NCI-H510A (cell line): ENCODE measurements at places on chromosomes 6 and 20.
A peak's percentile ranks its signal among the peaks of the same experiment; 100 is the strongest.

GRCh38 chr6:79551401-79551800, 14.2 kb upstream of the LCA5 start:
- DNase-seq, result no peak

DNA sequence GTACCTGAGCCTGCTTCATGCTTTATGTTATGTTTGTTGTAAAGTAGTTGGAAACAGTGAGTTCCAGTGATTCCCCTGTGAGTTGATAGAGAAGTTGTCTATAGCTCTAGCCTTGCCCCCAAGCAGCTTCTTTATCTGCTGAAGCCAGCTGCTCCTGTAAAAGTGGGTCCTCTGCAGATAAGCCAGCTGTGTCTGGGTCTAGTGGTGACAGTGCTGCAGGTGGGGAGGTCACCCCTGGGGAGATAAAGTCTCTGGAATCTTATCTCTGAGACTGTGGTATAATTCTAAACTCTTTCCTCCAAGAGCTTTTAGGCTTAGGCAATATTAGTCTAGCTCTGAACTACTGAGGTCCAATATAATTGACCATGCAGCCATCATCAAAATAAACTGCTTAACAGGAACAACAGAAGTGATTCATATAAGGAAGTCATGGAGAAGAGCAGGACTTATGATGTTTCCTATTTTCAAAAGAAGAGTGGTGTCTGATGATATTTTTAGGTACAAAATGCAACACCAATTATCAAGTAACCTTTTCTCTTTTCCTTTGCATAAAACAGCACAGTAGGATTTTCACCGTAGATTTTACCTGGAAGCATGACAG, 44.2 kb upstream of the TMEM217 start:
- DNase-seq, result no peak

DNA sequence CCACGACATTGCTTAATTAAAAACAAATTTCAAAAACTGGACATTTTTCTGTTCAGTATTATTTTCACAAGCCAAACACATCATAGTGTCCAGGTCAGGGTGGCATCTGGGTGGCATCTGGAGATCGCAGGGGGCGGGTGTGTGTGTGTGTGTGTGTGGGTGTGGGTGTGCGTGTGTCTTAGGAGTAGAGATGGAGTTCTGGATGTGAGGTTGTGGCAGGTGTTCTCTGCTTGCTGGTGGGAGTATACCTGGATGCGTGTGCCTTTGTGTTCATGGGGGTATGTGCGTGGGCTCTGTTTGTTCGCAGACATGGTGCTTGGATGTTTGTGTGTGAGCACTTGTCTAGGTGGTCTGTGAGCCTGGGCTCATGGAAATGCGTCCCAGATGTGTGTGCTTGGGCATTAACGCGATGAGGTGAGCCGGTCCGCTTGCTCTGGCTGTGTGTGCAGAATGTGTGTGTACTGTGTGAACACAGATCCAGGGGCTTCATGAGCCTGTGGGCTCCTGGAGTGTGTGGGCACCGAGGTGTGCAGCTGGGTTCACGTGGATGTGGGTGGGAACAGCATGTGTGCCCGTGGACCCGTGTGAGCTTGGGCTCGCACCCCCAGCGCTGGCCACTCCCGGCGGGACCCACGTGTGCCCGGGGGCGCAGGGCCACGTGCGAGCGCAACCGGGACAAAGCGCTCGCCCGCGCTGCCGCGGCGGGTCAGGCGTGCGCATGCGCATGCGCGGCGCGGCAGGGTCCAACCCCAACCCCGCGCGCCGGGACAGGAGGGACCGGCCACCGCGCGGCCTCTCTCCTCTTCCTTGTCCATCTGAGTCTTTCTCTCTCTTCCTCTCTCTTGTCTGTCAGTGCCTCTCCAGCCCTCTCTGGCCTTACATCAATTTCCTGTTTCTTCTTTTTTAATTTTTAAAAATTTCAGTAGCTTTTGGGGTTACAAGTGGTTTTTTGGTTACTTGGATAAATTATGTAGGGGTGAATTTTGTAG, 60.4 kb downstream of the SRC start:
- peak; percentile 63 for DNase-seq

DNA sequence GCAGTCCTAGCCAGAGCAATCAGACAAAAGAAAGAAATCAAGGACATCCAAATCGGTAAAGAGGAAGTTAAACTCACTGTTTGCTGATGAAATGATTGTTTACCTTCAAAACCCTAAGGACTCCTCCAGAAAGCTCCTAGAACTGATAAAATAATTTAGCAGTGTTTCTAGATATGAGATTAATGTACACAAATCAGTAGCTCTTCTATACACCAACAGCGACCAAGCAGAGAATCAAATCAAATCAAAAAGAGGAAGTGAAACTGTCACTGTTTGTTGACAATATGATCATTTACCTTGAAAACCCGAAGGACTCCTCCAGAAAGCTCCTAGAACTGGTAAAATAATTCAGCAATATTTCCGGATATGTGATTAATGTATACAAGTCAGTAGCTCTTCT, 21.7 kb downstream of the SERPINB9 start:
- no peak for DNase-seq

GRCh38 chr6:25692472-25692871, 40.5 kb downstream of the SCGN start:
- no peak for DNase-seq

GRCh38 chr20:47847884-47848485, 62.7 kb upstream of the SULF2 start:
- no peak for DNase-seq

- DNase-seq, result no peak
Observed at GRCh38 chr6:84763003-84763885, 1.2 kb downstream of the TBX18 start.

GRCh38 chr6:137389150-137389704, 105.0 kb downstream of the OLIG3 start:
- no peak for DNase-seq
